Kidney (tissue), 22 donors: ENCODE measurements at places on chromosomes 11 and 22.

DNA sequence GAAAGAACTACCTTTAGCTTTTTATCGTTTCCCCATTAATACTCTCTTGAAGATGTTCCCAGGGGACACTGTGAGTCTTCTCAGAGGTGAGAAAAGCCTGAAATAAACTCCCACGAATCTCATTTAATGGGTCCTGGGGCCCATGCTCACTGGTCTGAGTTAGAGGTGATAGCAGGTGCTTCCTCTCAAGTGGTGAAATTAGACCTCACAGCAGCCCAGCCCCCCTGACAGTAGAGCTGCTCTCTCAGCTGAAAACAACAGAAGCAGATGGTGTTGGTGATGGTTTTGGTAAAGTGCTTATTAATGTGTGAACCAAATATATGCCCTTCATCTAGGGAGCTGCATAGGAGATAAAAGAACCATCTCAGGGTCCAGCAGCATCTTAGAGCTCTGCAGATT lies 76.8 kb upstream of the VPREB1 start:
- no peak for DNase-seq

DNA sequence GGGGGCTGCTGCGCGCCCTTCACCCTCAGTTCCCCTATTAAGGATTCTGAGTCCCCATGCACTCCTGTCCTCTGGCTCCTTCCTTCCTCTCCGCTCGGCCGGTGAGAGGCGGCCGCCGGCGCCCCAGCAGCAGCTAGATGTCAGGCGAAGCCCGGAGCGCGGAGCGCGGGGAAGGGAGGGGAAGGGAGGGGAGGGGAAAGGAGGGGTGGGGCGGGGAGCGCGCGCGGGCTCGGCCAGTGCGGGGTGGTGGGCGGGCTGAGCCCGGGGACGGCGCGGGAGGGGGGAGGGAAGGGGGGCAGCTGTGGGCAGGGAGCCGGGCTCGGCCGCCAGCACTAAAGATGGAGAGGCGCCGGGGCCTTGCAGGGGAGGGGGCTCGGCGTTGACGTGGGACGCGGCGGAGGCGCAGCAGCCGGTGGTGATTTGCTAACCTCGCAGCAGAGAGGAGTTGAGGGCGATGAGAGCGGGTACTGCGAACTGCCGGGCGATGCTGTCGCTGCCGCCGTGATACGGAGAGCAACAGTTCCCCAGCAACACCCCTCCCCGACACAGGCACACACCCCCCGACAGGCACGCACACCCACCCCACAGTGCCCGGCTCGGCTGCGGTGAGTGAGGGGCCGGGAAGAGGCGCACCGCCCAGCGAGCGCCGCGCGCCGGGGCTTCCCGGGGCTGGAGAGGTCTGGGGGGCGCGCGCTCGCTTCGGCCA lies at the start of gene ZBTB16:
Gene ZBTB16 (plus strand): TSS at position 434 of the 706 bp plus-strand sequence. CDS start 3,590 bp downstream, outside the sequence.
- DNase-seq: peak; percentile 89

GRCh38 chr11:115366826-115367225 lies 137.4 kb downstream of the CADM1 start:
- no peak for DNase-seq

DNA sequence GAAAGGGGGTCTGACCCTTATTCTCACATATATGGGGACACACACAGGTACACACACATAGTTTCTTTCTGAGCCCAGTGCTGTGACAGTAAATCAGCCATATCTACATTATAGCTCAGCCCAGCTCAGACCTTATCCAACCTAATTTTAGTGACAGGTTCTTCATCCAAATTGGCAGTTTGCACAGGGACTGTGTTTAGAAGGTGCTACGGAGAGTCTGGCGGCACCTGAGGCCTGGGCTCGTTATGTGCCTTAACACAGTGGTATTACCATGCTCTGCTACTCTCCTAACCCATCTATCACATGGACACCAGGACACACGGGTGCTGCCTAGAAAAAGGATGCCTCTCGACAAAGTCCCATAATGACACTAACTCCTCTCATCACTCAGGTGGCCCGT lies 109.3 kb downstream of the GALNT18 start:
- DNase-seq: no peak

DNA sequence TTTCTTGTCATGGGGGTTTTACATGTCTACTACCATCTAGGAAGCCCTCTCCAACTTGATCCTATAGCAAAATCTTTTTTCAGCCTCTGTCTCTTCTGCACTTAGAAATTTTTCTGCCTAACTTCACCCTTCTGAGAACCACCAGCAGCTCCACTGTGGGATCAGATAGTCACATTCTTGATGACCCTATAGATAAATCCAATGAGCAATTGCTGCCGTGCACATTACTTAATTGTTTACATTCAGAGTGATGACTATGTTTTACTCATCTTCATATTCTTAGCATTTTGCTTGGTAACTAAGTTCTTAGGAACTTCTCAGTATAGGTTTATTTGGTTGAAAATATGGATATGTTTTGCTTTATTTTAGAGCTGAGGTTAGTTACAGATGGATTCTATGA lies 12.4 kb upstream of the ETS1 start:
- no peak for DNase-seq

DNA sequence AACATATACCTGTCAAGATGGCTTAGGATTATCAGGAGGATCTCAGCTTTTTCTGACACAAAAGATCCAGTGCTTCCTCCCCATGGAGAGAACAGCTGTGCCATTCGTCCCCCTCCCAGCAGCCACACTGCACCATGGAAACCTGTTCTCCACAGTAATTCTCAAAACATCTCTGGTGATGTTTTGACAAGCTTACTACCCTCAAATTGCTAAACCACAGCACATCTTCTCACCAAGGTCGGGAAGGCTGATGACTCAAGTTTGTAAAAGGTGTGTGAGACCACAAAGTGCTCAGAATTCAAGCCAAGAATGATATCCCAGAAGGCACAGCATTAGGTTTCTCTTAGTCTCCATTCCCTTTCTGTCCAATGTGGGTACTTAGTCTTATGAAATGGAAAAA lies 3.9 kb upstream of the RAB38 start:
- no peak for DNase-seq

- peak; percentile 36 for DNase-seq
These were observed 28.9 kb downstream of the MOV10L1 start for GRCh38 chr22:50118557-50119168.

GRCh38 chr11:19802773-19803293 lies 90.2 kb downstream of the NAV2 start:
- no peak for DNase-seq

- DNase-seq: peak; percentile 76
These were observed 20.4 kb downstream of the CCDC81 start for GRCh38 chr11:86395061-86395551.

GRCh38 chr11:32861850-32862577 lies 30.6 kb upstream of the QSER1 start:
- no peak for DNase-seq

DNA sequence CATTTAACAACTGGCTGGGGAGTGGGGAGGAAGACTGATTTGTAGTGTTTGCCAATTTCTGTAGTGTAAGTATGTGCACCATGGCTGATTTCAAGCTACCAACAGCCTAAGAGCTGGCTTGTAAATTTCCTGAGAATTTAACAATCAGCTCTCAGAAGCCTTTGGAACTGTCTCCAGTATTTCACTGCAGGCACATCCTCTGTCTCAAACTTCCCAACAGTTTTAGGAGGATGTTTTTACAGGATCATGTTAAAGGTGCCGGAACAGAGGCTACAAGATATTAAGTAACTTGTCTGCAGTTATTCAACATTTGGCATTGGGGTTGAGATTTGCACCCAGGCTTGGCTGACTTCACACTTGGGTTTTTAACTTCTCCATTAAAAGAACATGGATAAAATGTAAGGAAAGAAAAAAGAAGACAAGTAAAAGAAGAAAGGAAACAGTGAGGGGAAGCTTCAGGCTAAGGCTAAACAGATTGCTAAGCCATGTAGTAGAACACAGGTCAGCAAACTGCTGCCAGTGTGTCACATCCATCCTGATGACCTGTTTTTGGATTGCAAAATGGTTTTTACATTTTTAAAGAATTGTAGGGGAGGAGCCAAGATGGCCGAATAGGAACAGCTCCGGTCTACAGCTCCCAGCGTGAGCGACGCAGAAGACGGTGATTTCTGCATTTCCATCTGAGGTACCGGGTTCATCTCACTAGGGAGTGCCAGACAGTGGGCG lies 204.8 kb upstream of the SESN3 start:
- peak; percentile 76 for DNase-seq

DNA sequence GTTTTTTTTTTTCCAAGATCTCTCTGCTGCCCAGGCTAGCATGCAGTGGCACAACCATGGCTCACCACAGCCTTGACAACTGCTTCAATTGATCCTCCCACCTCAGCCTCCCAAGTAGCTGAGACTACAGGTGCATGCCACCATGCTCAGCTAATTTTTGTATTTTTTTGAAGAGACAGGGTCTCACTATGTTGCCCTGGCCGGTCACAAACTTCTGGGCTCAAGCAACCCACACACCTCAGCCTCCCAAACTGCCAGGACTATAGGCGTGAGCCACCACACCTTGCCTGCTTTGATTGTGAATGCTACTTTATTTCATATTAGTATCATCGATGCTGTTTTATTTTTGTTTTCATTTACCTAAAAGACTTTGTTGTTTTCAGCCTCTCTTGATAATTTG lies 81.5 kb upstream of the GNAZ start:
- DNase-seq: no peak

DNA sequence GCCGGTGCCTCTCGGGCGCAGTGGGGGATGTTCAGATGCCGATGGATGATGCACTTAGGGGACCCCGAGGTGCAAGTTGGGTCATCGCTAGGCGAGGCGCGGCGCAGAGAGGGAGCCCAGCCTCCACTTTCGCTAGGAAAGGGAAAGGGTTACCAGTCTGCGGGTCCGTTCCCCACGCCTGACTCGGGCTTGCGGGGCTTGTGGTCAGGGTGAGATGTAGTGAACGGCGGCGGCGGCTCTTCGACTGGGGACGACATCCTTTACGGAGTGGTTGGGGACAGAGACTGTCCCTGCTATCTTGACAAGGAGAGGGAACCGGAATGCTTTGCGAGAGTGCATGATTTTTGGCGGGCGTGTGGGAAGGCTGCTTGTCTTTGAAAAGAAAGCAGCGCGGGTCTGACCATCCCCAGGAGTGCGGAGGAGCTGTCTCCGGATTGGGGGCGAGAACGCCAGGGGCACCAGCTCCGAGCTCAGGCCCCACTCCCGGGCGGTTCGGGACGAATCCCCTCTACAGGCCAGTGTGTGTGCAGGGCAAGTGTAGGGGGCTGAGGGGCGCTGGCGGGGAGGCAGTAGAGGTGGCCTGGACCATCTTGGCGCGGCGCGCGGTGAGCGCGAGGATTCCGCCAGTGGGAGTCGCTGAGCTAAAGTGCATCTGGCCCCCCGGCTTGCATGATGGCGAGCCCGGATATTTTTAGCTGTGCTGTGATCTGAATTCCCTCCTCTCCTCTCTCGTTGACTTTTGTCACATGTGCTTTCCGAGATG lies 1.1 kb downstream of the FAT3 start:
- peak; percentile 80 for DNase-seq

DNA sequence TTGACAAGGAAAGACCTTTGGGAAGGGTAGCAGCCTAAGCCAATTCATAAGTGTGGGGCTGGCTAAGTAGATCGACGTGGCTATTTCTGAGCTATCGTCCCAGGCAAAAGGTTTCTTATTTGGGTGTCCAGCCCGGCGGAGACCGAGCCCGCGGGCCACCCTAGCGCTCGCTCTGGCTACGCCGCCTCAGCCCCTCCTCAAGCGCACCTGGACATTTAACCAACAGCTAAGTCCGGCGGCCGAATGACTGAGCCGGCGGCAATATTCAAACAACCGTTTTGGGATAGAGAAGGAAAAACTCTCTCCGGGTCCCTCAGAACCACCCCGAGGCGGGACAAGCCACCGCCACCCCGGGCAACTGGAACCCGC lies 457 bp downstream of the RNF141 start:
- DNase-seq: peak; percentile 78

DNA sequence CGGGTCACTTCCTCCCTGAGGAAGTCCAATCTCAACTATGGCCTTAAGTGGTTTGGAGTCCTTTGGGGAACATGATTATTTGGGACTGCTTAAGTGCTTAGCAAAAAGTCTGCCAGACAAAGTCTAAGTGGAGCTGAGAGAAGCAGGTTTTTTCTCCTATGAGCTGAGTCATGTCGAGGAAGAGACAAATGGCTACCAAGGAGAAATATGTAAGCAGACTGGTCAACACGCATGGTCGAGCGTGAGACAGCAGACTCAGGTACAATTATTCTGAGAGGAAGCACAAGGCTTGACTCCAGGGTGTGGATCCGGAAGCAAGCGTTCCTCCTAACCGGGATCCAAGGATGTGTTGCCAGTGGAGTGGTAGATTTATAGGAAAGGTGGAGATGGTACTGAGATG lies 30.6 kb downstream of the UBASH3B start:
- no peak for DNase-seq

GRCh38 chr11:122625976-122626665 lies 29.4 kb upstream of the UBASH3B start:
- DNase-seq: peak; percentile 74

- DNase-seq: no peak
These were observed 68.6 kb downstream of the CDKN1C start for GRCh38 chr11:2816941-2817421.

GRCh38 chr11:36988556-36988955 lies 390.5 kb upstream of the RAG2 start:
- no peak for DNase-seq

DNA sequence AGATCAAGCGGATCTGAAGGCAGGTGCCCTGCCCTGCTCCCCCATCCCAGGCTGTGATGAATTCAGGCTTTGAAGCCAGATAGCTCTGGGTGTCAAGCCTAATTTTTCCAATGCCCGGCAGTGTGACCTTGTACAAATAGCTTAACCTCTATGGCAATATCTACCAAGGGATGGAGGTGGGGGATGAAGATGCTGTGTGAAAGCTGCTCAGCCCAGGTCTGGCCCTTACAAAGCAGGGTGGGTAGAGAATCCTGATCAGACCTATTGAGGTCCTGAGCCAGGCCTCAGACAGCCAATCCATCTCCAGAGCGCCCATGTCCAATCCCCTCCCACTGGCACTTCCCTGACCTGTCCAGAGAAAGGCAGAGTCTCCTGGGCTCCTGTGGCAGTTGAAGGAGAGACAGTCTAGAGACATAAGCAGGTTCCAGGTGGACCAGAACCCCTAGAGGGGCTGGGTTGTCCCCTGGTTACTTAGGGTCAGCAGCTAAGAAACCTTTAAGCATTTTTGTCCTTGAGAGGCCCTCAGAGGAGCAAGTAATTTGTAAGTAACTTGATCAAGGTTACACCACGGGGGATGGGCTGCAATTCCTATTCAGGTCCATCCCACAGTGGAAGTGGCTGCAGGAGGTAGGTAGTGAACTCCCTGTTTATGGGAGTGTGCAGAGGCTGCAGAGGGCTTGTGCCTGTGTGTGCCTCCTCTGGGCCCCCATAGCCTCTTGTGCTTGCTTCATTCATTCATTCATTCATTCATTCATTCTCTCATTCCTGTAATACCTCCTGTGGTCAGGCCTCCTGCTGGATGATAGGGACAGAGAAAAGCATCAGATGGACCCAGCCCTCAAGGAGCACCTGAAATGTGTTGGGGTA lies 10.4 kb downstream of the P2RY2 start:
- no peak for DNase-seq

GRCh38 chr11:69335781-69336405 lies 41.9 kb downstream of the MYEOV start:
- no peak for DNase-seq

GRCh38 chr11:68374531-68374930 lies 62.1 kb downstream of the LRP5 start:
- no peak for DNase-seq

- no peak for DNase-seq
These were observed 38.5 kb downstream of the TTC17 start for GRCh38 chr11:43397251-43397650.
